ENCODE measurements at places on chromosomes 1 and 21.

- no peak for DNase-seq
Measured at GRCh38 chr1:162873671-162874666, 13.0 kb upstream of the CCDC190 start.

DNA sequence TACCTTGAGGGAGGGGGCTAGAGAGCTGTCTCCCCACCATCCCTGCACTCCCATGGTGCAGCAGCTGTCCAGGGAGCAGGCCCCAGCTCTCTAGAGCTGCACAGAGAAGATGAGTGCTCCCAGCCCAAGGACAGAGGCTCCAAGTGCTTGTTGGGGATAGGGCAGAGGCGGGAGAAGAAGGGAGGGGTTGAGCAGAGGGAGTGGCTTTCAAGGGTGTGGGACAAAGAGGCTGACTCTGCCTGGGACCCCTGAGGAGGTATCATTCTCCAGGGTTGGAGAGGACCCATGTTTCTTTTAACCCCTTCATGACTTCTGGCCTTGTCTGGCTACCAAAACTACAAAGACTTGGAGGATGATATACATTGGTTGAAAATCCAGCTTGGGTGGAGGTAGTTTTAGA lies 14.6 kb downstream of the FOXD2 start:
- no peak for DNase-seq

- no peak for DNase-seq
Measured at GRCh38 chr1:245031041-245031440, 123.7 kb upstream of the KIF26B start.

DNA sequence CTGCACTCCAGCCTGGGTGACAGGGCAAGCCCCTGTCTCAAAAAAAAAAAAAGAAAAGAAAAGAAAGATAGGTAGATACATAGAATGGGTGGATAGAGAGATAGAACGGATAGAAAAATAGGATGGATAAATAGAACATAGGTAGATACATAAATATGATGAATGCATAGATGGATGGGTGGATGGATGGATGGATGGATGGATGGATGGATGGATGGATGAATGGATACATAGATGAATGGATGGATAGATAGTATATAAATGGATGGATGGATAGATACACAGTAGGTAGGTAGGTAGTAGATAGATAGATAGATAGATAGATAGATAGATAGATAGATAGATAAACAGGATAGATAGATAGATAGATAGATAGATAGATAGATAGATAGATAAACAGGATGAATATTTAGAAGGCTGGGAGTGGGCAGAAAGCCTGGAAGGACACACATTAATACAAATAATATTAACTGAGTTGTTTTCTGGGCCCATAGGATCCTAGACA lies 87.0 kb downstream of the PDE9A start:
- no peak for DNase-seq

- DNase-seq: no peak
Measured at GRCh38 chr1:228749765-228750164, 14.5 kb downstream of the RHOU start.

DNA sequence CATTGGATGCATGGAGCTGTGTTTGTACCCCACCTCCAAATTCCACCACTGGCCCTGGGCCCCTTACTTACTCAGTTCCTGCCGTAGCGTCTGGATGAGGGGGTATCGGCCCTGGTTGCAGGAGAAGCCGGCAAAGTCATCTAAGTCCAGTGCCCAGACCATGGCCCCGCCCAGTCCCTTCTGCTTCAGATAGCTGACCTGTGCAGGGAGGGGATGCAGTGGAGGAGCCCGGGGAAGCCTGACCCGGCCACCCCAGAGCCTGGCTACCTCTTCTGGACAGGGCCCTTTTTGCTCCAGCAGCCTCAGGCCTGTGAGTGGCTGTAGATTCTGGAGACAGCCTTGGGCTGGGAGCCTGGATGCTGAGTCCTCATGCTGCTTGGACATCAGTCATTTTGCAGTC lies 11.8 kb downstream of the CHIT1 start:
- no peak for DNase-seq

GRCh38 chr1:72075425-72075824 lies 206.9 kb downstream of the NEGR1 start:
- no peak for DNase-seq

- DNase-seq: no peak
Measured at GRCh38 chr1:200198236-200198635, 170.7 kb downstream of the NR5A2 start.

DNA sequence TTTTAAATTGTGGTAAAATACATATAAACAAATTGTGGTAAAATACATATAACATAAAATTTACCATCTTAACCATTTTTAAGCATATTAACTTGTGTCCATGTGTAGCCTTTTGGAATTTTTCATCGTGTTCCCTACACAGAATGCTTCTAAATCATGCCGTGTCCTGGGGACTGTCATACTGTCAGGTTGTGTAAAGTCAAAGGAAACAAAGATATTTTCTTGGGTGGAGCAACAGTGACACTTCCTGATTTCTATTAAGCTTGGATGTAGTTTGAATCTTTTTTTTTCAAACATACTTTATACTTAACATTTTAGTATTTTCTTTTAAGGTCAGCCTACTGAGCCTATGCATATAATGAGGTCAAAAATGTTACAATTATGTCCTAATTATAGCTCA lies 32.3 kb downstream of the DOP1B start:
- DNase-seq: no peak

GRCh38 chr1:83543222-83543973 lies 455.5 kb downstream of the TTLL7 start:
- no peak for DNase-seq
